ENCODE measurements at places on chromosomes 6 and 20. TPM values are rescaled to one million over a fixed set of nuclear protein-coding genes. Genes with fewer than 3 reads are reported as not detected.

DNA sequence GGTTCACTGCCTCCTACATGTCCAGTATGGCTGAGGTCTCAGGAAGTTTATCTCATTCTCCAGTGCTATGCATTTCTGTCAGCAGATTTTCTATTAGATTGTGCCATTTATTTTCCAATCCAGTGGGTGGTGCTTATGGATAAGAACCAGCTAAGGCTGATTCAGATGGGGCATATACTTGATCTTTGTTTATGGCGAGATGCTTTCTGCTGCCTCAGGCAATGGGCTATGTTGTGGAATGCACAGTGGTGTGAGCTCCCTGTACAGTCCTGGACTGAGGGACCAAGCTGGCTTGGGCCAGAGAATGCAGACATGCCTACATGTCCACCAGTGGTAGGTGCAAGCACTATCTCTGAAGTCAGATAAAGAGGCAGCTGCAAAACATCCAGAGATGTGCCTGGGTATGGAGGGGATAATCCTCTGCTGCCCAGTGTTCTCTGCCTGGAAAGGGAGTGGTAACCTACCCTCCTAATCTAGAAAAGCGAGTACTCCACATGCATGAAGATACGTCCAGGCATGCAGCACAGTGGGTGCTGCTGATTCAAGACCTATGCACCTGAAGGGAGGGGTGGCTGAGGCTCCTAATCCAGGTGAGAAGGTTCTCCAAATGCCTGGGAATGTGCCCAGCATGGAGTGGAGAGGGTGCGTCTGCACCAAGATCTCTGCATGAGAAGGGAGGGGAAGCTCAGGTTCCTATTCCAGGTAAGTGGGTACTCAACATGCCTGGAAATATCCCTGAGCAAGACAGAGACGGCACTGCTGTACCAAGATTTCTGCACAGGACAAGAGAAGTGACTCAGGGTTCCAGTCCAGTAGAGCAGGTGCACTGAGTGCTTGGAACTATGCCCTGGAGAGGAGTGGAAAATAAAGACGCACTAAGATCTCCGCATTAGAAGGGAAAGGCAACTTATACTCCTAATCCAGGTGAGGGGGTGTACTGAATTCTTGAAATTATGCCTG lies 9.4 kb downstream of the CST4 start:
- H3K4me3 ChIP-seq: no peak overlapping the region
- no peak for DNase-seq
- no peaks in the 10 kb centered on the region for H3K36me3 ChIP-seq
- no peaks in the 10 kb centered on the region for H3K4me1 ChIP-seq
- no peak overlapping the region for H3K27ac ChIP-seq

DNA sequence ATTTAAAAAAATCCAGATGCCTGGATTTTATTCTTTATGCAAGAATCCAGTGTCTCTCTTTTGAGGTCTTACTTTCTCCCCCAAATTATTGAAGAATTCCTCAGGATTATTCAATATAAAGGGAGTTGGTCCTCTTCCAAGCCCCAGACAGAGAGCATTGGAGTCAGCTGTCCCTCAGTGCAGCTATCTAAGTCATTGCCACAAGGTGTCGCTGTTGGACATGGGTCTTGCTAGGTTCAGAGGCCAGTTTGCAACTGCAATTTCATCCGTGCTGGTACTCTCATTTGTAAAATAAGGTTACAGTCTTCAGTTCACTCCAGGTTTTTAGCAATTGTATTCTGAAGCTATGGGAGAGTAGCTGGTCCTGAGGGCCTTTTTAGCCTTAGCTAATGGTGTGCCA lies 27.8 kb downstream of the CCN2 start:
- H3K36me3 ChIP-seq: no peaks in the 10 kb centered on the region
- peak; percentile 52 for DNase-seq
- no peak overlapping the region for H3K4me3 ChIP-seq
- H3K4me1 ChIP-seq: no peaks in the 10 kb centered on the region
- no peak overlapping the region for H3K27ac ChIP-seq

GRCh38 chr6:150156460-150156859 lies 13.6 kb downstream of the PPP1R14C start:
- H3K4me3 ChIP-seq: no peak overlapping the region
- H3K27me3 ChIP-seq: no peaks in the 10 kb centered on the region
- H3K4me1 ChIP-seq: no peaks in the 10 kb centered on the region

DNA sequence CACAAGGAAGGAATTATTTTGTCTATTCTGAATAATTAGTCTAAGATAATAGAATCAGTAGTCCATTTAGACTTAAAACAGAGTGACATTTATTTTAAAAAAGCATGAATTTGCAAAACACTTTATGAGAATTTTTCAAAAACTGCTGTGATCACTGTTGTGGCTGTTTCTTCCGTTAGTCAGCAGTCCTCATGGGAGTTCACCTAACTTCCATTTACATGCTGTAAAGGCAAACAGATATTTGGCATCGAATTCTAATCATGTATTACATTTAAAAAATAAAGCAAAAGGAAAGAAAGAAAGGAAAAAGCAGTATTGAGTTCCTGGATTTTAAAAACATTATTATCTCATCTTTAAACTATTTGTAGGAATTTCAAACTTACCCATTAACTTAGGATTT lies 111.8 kb downstream of the MTHFD1L start:
- no peaks in the 10 kb centered on the region for H3K36me3 ChIP-seq
- H3K27me3 ChIP-seq: no peaks in the 10 kb centered on the region
- no peak overlapping the region for H3K27ac ChIP-seq
- no peaks in the 10 kb centered on the region for H3K4me1 ChIP-seq
- no peak for DNase-seq

- H3K4me3 ChIP-seq: no peak overlapping the region
- no peaks in the 10 kb centered on the region for H3K27me3 ChIP-seq
- H3K4me1 ChIP-seq: no peaks in the 10 kb centered on the region
- no peak for DNase-seq
These were observed 29.9 kb downstream of the EZR start for GRCh38 chr6:158789115-158789917.

GRCh38 chr6:109460161-109460829 lies 4.7 kb upstream of the MICAL1 start:
- H3K4me1 ChIP-seq: no peaks in the 10 kb centered on the region
- H3K36me3 ChIP-seq: no peaks in the 10 kb centered on the region
- H3K27me3 ChIP-seq: no peaks in the 10 kb centered on the region

- DNase-seq: no peak
- H3K4me1 ChIP-seq: no peaks in the 10 kb centered on the region
- H3K36me3 ChIP-seq: no peaks in the 10 kb centered on the region
- peak overlapping the region; percentile 71 for H3K27ac ChIP-seq
- H3K27me3 ChIP-seq: no peaks in the 10 kb centered on the region
These were observed 5.6 kb upstream of the MBOAT1 start for GRCh38 chr6:20217891-20218290.

DNA sequence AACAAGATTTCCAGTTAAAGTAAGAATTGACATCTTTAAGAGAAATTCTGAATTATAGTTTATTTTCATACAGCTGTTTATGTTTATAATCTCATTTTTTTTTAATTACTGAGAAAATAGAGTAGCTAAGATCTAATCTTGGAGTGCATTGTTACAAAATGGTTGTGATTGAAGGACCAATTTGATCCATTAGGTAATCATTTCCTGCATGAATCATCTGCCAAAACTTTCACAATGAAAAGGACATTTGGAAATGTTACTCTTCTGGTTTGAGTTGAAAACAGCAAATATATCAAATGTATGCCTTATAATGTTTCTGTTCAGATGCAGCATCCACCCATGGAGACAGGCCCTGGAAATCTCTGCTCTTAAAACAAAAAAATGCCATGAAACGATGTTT lies 19.0 kb downstream of the TUBB2A start:
- no peak overlapping the region for H3K4me3 ChIP-seq
- DNase-seq: no peak
- no peaks in the 10 kb centered on the region for H3K27me3 ChIP-seq
- H3K4me1 ChIP-seq: no peaks in the 10 kb centered on the region

- H3K4me1 ChIP-seq: no peaks in the 10 kb centered on the region
- H3K4me3 ChIP-seq: no peak overlapping the region
- H3K36me3 ChIP-seq: no peaks in the 10 kb centered on the region
- DNase-seq: peak; percentile 82
- no peaks in the 10 kb centered on the region for H3K27me3 ChIP-seq
These were observed 27.8 kb downstream of the CASS4 start for GRCh38 chr20:56439771-56440291.

- H3K4me3 ChIP-seq: no peak overlapping the region
- DNase-seq: no peak
- no peaks in the 10 kb centered on the region for H3K36me3 ChIP-seq
- H3K27ac ChIP-seq: no peak overlapping the region
These were observed 533.8 kb upstream of the ID4 start for GRCh38 chr6:19303383-19303782.

DNA sequence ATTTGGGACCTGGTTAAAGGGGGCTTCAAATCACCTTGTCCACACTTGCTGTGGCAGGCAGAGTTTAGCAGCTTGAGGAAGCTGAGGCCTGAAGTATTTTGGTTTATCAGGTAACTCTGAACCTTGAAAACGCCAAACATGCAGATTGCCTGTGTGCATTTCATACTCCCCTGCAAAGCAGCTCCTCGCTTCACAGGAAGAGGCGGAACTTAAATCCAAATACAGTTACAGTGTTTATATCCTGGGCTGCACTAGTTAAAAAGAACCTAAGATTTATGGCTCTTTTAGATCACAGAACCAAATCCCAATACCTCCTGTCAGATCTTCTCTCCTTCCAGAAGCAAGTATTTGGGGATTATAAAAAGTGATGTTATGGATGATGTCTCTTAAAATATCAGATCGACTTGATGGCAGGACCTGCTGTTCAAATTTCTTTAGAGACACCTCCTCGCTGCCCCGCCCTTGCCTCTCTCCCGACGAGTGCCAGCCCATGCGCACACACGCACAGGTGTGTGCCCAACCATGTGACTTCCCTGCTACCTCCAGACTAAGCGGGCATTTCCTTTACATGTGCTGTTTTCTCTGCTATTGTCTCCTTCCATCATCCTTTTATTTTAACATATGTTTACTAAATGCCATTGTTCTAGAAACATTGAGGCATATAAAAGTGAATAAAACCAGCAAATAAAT lies 224.6 kb upstream of the FOXQ1 start:
- H3K36me3 ChIP-seq: no peaks in the 10 kb centered on the region
- no peak for DNase-seq
- H3K4me3 ChIP-seq: no peak overlapping the region
- no peaks in the 10 kb centered on the region for H3K4me1 ChIP-seq
- H3K27ac ChIP-seq: no peak overlapping the region

DNA sequence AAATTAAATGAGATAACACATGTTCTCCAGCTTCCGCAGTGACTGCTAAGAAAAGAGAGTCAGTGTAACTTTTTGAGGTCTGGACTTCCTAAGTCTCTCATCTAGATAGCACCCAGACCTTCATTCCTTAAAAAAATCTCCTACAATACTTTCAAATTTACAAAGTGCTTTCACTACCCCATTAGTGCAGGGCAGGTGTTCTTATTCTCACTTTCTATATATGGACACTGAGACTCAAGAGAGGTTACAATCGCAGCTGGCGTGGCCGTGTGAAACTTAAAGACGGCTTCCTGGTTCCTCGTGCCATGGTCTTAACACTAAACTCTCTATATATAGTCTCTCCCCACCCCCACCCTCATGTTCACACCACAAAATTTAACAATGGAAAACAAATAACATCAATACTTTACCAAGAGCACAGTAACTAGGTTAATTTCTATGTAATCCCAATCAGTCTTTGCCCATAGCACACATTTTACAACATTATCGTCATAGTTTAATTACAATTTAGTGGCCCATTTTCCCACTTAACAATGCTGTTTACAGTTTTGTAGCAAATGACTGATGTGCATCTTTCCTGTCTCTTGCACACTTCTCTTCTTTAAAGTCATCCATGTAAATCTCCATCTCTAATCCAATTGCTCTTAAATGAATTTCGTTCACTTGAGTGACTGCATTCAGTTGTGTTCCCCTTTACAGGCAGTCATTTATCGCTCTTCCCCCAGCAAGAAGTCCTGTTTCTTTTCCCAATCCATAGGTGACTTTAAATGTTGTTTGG lies 78.8 kb upstream of the ARID1B start:
- H3K4me3 ChIP-seq: no peak overlapping the region
- no peak overlapping the region for H3K27ac ChIP-seq
- H3K36me3 ChIP-seq: no peaks in the 10 kb centered on the region
- DNase-seq: no peak
- no peaks in the 10 kb centered on the region for H3K27me3 ChIP-seq
- no peaks in the 10 kb centered on the region for H3K4me1 ChIP-seq

Gene RNF182
- total RNA-seq: 1.5 TPM

Gene IP6K3
- total RNA-seq: 4.2 TPM

Gene RIPOR3
- 4.5 TPM for total RNA-seq

Gene APOBEC2
- total RNA-seq: not detected

All from breast epithelium (tissue), 4 donors.